ENCODE measurements at places on chromosomes 7 and 10. TPM values are rescaled to one million over a fixed set of nuclear protein-coding genes. Genes with fewer than 3 reads are reported as not detected.

Gene IFIT1B
- not detected for total RNA-seq

Gene TMEM236
- 0.05 TPM for total RNA-seq

Gene DHX32
- total RNA-seq: 19.4 TPM

Gene RBP3
- not detected for total RNA-seq

Gene CCDC71L
- 16.0 TPM for total RNA-seq

Gene TNRC18
- total RNA-seq: 48.6 TPM

DNA sequence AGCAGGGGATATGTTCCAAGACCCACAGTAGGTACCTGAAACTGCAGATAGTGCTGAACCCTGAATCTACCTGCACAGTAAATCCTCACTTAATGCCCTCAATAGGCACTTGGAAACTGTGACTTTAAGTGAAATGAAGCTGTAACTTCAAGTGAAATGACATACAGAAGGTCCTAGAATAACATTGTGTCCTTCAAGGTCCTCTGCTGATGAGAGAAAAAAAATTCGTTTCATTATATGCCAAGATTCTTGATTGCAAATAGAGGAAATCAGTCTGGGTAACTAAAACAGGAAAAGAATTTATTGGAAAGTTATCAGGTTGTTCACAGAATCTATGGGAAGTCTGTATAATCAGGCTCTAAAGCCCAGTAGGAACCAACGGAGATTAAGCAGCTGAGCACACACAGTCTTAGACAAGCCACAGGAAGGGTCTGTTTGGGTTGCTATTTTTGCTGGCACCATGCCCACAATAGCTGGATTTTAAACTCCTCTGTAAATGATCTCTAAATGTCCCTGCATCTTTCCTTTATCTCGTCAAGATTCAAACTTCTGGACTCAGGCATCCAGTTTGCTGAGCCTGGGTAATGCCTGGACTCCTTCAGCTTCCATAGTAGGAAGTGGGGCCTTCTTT is 57.5 kb downstream of the EXOC4 start:
- DNase-seq: no peak

GRCh38 chr10:99976886-99977665 is 32.7 kb downstream of the DNMBP start:
- no peak for DNase-seq

DNA sequence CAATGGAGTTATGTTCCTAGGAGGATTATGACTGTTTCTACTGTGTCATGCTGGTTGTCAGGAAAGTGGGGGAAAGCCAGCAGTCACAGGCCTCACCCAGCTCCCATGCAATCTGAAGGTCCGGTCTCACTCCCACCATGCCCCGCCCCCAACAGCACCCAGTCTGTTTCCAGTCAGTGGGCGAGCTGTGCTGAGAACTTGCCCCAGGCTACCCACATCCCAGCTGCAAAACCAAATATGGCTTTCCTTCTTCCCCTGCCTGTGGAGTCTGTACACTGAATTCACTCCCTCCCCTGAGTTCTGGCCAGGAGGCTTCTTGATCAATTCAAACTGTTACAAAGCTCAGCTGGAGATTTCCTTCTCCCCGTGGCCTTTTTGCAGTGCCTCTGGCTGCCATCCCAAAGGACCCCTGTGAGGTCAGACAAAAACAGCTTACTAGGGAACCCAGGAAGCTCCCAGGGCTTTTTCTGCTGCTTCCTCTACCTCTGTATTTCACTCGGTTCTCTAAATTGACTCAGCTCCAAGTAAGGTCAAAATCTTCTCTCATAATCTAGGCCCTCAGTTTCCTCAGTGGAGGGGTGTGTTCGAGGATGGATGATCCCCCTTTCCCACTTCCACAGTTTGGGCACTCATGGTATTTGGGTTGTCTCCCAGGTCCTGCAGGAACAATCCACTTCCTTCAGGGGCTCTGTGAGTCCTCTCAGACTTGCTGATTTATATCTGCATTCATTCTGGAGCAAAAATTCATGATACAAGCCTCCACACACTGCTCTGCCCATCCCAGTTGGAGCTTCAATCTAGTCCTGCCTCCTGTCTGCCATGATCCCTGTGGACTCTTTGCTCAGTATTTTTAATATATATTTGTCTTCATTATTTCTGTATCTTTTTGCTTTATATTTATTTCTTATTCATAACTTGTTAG is 205.5 kb downstream of the SEMA3D start:
- no peak for DNase-seq

DNA sequence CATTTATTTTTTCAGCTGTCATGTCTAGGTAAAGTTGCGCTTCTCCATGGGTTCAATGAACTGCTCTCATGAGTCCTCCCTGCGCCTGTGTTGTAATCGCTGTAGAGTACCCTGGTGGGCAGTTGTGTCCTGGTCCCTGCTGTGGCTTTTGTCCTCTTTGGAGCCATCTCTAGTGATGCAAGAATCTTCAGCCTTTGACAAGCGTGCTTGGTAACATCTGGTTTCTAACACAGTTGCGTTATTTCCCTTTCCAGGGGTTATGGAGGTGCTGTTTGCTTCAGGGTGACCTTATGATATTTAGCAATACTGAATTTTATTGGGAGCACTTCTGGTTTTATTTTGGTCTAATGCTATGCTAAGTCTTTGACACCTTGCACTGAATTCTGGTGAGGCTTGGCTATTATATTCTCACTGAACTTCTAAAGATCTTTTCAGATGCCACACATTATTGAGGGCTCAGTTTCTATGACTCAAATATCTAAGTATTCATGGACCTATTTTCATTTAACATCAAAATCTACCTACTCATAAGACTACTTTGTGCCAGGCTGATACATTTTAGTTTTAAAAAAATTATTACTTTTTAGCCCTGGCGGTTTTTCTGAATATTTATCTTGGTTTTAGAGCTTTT is 88.6 kb downstream of the FANK1 start:
- no peak for DNase-seq

DNA sequence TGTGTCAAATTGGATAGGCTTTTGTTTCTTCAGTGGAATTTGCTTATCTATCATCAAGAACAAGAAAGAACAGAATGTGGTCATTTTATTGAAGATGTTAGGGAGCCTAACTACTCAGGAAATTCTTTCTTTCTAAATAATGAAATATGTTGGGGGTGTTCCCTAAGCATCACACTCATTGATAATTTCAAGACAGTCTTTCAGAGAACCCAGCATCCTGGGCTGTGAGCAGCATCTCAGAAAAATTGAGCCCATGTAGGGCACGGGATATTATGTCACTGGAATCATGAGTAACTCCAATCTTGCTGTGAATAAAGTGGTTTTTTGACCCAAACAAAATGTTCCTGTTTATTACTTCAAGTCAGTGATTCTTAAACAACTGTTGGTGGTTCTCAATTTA is 27.3 kb downstream of the PON1 start:
- DNase-seq: no peak

GRCh38 chr10:126463286-126463685 is 75.0 kb upstream of the ADAM12 start:
- no peak for DNase-seq

DNA sequence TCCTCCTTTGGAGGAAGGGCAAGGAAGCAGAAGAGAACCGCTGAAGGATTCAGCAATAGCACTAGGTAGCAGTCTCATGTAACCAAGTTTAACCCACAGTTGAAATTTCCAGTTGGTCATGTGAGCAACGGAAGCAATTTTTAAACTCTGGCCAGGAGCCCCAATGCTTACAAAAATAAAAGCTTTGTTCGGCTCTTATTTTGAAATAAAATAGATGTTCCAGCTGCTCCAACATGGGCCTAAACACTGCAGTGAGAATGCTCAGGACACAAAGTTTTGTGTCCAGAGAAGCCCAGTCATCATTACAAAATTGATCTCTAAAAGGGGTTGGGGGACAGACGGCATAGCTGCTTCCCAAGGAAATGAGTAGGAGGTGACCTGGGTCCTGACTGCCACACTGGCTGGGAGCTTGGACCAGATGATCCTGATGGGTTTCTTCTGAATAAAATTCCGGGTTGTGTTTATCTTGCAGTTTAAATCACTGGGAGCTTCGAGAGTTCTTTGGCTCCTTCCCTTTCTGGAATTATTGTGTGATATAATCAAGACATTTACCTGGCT is 452 bp upstream of the TMEM140 start:
- no peak for DNase-seq
